H54 (cell line): ENCODE measurements at places on chromosomes 4 and X.
A peak's percentile ranks its signal among the peaks of the same experiment; 100 is the strongest.

DNA sequence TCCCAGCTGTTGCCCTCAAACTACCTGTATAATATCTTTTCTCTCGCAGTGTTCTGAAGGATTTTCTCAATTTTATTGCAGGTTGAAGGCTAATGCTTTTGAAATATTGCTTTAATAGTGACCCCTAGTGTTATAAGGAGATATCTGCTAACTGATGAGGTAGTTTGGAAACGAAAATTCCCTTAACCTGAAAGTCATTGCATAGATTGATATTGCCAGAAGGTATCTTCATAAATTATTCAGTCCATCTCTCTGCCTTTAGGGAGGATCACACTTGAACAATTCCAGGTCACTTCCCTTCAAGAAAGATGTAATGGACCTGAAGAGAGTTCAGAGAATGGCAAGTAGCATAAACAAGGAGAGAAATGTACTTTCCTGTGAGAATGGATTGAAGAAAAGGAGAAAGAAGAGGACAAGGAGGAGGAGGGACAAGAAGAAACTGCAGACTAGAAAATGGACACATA lies 44.1 kb downstream of the TIGD4 start:
- DNase-seq, result no peak

GRCh38 chrX:20968996-20969395 lies 405.2 kb upstream of the CNKSR2 start:
- DNase-seq, result no peak

DNA sequence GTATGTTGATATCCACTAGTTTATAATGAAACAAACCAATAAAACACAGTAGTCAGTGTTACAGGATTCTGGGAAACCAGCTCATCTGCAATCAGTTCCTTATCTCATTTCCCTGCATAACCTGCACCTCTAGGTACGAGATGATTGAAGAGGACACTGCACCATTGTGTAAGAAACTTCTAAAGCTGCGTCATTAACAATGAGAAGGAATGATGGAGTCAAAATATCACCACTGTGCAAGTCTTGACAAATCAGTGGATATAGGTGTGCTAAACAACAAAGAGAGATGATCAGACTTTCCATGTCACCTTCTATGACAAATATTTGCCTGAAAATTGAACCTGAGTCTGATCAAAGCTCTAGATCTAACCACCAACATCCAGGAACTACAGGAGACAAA lies 40.7 kb upstream of the DHX15 start:
- DNase-seq, result no peak

GRCh38 chr4:33722800-33723516 lies 2521.4 kb downstream of the ARAP2 start:
- no peak for DNase-seq

GRCh38 chr4:4858527-4859324 lies 739 bp upstream of the MSX1 start:
- DNase-seq, result no peak

GRCh38 chr4:135244056-135244455 lies 1042.5 kb upstream of the PABPC4L start:
- no peak for DNase-seq

GRCh38 chrX:80334583-80334982 lies 85.7 kb upstream of the TENT5D start:
- DNase-seq, result no peak

DNA sequence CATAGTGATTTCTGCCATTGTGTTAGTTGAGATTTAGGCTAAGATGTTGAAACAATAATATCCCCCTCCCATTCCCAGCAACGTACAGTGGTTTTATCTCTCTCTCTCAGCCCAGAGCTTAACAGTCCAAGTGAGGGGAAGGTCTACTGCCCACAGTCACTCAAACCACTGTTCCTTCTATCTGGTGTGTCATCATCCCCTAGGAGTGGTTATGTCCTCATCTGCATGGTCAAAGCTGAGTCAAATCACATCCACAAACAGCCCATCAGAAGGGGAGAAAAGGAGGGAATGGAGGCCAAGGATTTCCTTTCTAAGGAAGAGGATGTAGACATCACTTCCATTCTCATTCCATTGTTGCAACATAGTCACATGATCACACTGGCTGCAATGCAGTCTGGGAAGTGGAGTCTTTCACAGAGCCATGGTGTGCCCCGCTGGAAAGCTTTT lies 42.8 kb upstream of the CHRNA9 start:
- no peak for DNase-seq

DNA sequence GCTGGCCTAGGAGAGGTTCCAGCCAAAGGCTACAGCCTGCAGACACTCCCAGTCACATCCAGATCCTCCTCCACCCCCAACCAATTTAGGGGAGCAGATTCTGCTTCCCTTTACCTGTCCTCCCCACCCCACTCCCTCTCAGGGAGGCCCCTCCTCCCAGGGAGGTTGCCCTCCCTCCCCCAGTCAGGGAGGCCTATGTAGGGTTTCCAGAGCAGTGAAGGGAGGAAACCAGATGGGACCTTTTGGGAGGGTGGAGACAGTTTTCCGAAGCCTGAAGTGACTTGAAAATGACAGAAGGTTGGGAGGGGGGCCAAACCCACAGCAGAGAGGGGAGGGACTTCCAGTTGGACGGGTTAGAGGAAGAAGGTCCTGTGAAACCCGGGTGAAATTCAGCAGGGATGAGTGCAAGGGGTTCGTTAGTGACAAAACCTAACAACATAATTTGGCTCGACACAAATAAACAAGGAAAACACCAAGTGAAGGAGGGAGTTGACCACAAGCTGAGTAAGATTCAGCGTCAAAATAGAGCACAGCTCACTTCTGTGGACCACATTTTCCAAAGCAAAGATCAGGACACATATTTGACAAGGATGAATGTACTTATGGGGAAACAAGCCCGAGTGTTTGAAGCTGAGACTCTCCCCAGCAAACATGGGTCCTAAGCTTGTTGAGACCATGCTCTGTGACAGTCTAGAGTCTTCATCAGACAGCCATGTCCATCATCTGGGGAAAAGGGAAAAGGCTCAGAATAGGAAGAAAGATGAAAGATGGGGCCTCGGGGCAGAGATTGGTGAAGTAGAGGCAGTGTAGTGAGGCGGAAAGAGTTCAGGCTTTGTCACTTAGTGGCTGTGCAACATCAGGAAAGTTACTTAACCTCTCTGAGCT lies 46.4 kb downstream of the PRPS1 start:
- no peak for DNase-seq

GRCh38 chrX:55452833-55453124 lies 852 bp downstream of the MAGEH1 start:
- DNase-seq, result no peak

- DNase-seq, result no peak
Observed at GRCh38 chrX:31243804-31244203, 172.0 kb upstream of the FTHL17 start.

DNA sequence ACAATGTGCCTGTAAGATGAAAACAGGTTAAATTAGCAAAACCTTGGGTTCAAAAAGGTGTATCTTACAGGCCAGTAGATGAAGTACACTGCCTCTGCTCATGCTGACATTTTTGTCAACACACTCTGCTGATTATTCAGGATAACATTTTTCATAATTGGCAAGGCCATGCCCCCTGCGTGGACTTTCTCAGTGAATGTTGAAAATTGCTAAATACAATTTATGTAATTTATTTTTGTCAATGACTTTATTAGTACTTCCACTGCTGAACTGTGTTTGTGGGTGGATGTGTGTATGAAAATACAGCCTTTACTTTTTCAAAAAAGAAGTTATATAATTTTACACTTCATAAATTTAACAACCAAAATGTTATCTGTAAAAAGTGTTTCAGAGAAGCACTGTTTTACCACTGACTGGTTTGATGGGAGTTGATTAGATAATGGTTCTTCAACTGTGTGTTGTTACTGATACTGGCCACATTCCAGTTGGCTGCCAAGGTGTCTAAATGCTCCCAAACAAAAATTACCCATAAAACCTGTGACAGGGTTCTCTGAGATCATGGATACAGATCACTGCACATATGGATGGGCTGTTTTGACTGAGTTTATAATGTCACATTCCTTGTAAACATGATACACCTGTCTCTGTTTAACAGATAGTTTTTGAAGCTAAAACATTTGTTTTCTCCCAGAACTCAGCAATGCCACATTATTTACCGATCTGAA lies 151.9 kb upstream of the SLC7A11 start:
- DNase-seq, result no peak

DNA sequence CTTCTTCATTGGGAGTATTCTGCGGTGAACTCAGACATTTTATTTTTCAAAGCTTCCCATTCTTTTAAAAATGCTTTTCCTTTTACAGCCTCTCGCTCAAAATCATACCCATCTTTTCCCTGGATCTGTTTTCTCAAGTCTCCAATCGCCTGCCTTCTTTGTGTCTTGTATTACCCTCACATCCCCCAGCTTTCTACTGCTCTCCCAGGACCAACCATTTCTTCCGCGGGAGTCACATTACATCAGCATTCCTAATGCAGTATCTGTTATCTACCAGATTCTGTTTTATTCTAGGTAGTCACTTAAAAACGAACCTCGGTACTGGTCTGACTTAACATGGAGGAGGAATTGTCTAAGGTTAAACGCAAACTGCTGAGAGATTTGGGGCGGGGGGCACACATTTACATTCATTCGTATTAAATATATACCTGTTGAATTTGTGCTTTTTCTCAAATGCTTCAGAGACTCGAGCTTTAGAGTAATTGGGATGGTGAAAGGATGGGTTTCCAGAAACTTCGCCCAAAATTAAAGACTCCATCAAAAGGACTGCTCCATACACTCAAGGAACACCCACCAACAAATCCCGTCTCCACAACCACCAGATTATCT lies 493 bp upstream of the UCHL1 start:
- peak; percentile 7 for DNase-seq

GRCh38 chrX:13748486-13748885 lies 13.9 kb downstream of the OFD1 start:
- no peak for DNase-seq

DNA sequence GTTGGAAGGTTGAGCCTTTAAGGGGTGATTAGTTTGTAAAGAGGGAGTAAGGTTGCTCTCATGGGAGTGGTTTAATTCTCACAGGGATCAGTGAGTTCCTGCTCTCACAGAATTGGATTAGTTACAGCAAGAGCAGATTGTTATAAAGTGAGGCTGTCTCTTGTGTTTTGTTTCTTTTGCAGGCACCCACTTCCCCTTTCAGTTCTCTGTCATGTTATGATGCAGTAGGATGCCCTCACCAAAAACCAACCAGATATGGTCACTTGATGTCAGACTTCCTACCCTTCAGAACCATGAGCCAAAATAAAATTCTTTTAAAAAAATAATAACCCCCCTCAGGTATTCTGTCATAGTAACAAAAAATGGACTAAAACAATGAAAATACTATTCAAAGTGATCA lies 19.9 kb upstream of the IGSF1 start:
- DNase-seq, result no peak

- DNase-seq, result no peak
Observed at GRCh38 chr4:60033826-60034225, 1166.3 kb upstream of the ADGRL3 start.

- DNase-seq, result no peak
Observed at GRCh38 chr4:153577053-153577452, 107.0 kb upstream of the TLR2 start.

DNA sequence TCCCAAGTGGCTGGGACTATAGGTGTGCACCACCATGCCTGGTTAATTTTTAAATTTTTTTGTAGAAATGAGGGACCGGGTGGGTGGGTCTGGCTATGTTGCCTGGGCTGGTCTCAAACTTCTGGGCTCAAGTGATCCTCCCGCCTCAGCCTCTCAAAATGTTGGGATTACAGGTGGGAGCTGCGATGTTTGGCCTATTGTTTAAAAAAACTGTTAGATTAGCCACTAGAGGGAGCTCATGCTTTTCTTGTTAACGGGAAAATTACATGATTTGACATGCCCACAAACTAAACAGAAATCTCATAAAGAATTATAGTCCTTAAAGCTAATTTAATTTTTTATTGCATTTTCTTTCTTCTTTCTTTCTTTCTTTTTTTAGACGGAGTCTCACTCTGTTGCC lies 5.0 kb upstream of the SDAD1 start:
- DNase-seq, result peak; percentile 4

- DNase-seq, result no peak
Observed at GRCh38 chr4:66688674-66689073, 856.6 kb downstream of the CENPC start.

DNA sequence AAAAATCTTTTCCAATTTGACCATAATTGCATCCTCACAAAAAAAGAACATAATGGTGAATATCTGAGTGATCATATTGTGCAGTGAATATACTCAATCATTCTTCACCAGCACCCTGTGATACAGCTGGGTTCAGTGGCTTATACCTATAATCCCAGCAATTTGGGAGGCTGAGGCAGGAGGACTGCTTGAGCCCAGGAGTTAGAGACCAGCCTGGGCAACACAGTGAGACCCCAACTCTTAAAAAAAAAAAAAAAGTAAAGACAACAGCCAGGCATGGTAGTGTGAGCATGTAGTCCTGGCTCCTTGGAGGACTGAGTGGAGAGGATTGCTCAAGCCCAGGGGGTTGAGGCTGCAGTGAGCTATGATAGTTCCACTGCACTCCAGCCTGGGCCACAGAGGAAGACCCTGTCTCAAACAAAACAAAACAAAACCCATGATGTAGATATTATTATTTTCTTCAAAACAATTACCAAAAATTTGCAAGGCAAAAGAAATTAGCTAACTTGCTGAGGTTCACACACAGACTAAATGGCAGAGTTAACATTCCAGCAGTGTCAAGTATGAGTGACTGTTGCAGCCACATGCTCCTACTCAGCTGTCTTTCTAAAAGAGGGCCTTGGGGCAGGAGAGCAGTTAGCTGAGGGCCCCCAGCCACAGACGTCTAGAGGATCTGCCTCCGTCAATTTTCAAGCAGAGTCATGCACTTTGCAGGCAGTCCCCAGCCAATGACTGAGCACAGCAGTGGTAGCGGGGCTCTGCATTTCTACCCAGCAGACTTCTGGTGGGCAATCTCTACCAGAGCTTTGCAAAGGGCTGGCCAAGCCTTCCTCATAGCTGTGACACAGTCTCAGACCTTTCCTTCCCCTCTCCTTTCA lies 33.4 kb downstream of the ADGRA3 start:
- no peak for DNase-seq

DNA sequence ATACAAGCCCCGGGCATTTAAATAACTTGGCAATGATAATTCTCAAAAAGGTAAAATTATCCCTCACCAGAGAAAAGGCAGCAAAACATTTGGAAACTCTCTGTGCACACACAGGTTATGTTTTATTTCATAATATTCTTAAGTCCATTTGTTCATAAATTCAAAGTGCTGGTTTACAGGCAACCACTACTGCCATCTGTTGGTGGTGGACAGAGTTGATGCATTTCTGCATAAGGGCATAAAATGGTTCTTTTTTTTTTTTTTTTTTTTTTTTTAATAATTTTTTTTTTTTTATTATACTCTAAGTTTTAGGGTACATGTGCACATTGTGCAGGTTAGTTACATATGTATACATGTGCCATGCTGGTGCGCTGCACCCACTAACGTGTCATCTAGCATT lies 31.5 kb upstream of the IL21 start:
- DNase-seq, result no peak
